Bladder microvascular endothelial cell (primary cell): ENCODE measurements at places on chromosomes 16 and 17. TPM values are rescaled to one million over a fixed set of nuclear protein-coding genes. Genes with fewer than 3 reads are reported as not detected.

C16orf74 gene
- total RNA-seq, result 8.4 and 11.0 TPM in 2 replicates

GP1BA gene
- total RNA-seq, result 0.13 TPM in 1 of 2 replicates, not detected in the other

PDILT gene
- total RNA-seq, result not detected in 2 replicates

SLC7A5 gene
- 2.3 and 15.9 TPM in 2 replicates for total RNA-seq
